ENCODE measurements at places on chromosomes 7 and 10.

GRCh38 chr7:132941905-132942304 lies 140.0 kb downstream of the CHCHD3 start:
- DNase-seq: no peak

GRCh38 chr10:112442063-112442462 lies 4.7 kb downstream of the ZDHHC6 start:
- no peak for DNase-seq

- no peak for DNase-seq
Observed at GRCh38 chr10:79910344-79910743, 38.6 kb downstream of the SFTPD start.

DNA sequence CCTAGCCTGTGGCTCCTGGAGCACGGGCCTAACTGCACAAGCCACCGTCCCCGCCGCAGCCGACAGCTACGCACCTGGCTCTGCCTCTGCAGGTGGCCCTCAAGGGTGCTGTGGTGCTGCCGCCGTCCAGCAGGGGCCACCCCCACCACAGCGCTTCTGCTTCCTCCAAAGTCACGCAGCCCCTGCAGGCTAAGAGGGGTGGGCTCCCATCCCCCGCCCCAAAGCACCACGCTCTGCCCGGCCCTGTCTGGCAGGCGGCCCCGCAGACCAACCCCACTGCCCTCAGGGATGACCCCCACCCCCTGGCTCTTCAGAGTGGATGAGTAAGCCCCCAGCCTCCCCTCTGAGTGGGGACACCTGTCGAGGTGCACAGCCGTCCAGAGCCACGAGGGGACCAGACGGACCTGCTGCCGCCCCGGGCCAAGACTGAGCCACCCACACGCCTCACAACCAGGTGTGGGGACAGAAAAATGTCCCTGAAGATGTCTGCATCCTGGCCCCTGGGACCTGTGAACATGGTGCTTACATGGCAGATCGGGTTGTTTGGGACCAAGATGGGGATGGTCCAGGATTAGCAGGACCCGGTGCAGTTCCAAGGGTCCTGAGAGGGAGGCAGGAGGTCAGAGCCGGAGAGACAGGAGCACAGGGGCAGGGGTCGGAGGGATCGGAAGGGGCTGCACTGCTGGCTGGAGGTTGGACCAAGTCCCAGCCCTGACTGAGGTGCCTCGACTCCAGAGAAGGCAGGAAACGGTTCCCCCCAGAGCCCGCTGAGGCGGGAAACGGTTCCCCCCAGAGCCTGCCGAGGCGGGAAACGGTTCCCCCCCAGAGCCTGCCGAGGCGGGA lies 9.0 kb upstream of the ADAP1 start:
- no peak for DNase-seq

GRCh38 chr10:117424883-117425649 lies 49.8 kb upstream of the PDZD8 start:
- no peak for DNase-seq

DNA sequence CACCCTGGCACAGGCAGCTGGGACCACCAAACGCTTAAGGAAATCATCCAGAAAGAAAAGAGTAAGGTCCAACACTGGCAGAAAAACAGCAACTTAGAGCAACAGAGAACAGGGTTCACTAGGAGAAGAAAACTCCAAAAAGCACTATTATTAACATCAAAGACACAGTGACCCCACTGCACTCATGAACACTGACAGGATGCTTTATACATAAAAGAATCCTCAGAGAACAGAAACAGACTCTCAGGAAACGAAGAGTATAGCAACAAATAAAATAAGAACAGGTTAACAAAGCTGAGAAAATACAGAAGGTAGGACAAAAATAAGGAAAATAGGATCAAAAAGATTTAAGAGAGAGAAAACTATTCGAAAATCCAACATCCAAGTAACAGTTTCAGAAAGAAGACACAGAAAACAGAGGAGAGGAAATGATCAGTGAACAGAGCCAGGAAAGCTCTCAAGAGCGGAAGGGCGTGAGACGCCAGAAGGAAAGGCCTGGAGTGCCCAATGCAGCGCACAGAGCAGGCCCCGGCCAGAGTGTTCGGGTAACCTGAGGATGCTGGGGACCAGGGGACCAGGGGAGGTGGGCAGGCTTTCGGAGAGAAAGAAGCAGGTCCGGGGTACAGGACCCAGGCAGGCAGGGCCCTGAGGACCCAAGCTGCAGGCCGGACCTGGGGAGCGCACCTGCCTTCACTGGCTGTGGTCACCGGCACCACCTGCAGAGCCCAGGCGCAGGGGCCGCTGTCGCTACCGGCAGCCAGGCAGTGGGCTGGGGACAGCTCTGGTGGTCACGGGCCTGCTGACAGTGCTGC lies 258.2 kb downstream of the MAD1L1 start:
- no peak for DNase-seq

DNA sequence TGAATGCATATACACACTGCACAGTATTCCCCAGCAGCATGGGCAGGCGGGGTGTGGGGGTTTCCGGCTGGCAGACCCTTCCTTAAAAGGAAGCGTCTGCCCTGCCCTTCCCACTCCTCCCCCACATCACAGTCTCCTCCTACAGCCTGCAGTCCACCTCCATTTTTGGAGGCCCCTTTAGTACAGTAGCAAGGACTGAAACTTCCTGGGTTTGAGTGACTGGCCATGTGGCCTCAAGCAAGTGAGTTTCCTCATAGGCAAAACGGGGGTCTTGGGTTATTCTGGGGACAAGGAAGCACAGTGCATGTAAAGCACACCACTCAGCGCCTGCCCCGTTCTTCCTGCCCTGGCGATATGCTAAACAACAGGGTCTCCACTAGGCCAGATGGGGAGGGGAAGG lies 62.1 kb upstream of the COL13A1 start:
- no peak for DNase-seq

GRCh38 chr7:43577485-43577951 lies 5.4 kb upstream of the STK17A start:
- DNase-seq: no peak

DNA sequence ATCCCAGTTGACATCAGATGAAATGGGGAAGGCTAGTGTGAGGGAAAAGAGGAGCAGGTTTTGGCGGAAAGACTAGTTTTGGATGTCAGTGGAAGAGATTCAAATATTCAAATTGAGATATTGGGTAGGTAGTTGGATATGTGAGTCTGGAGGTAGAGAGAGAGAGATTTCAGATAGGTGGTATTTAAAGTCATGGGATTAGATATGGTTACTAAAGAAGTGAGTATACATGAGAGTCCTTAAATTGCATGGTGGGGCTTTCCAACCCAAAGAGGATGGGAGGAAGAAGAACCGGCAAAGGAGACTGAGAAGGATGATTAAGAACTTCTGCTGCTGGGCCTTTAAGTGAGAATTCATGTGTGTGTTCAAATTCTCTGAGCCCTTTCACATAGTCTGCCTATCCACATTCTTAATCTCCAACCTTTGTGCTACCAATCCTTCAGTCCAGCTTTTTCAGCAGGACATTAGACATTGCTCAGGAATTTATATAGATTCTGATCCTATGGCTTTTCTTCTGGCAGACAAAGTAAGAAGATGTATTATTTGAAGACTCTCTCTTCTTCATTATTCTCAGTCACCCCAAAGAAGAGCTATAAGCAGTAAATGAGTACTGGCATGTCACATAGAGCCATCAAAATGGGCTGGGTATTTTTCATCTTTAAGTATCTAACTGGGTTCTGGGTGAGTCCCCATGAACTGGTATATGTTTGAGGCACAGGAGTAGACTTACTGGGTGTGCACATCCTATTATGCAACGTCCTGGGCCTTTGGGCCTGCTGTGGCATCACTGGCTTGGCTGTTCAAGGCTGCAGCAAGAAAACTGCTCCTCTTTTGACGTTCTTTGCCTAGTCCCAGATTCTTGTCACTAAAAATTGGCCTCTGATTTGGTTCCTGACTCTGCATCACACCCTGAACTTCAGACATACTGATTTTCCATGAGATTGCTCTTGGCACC lies 33.6 kb downstream of the ST7 start:
- DNase-seq: no peak

DNA sequence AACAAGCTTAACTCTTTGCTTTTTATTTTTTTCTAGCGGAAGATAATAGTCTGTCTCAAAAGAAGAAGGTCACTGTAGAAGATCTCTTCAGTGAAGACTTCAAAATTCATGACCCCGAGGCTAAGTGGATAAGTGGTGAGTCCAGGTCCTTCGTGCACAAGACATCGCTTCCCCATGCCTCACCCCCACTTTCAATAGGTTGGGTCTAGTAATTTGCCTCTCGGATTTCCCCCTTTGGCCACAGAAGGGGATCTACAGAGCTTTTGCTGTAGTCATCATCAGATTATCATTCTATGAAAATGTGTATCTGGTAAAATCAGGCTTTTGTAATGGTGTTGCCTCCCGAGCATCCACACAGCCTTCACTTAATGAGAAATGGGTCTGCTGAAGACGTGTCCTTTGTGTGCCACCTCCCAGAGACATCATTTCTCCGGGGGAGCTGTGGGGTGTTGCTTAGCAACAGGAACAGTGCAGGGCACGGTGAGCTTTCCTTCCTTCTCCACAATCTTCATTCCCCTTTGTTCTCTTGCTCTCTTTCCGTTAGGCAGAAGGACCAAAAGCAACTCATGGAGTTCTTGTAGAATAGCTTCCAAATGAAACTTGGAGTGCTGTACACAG lies 422.8 kb downstream of the DPP6 start:
- DNase-seq: no peak

All from stimulated activated CD8-positive, alpha-beta memory T cell treated with anti-CD3 and anti-CD28 coated beads, Interleukin-15, amount 100 ng/mL, for 48 hours (primary cell).